ENCODE measurements at places on chromosomes 6 and 20. TPM values are rescaled to one million over a fixed set of nuclear protein-coding genes. Genes with fewer than 3 reads are reported as not detected.
A peak's percentile ranks its signal among the peaks of the same experiment; 100 is the strongest.

- H3K27me3 ChIP-seq: no peaks in the 10 kb centered on the region
- no peaks in the 10 kb centered on the region for H3K36me3 ChIP-seq
- H3K4me3 ChIP-seq: no peak overlapping the region
- no peak overlapping the region for H3K27ac ChIP-seq
Measured at GRCh38 chr6:118625833-118626232, 25.6 kb downstream of the CEP85L start.

GRCh38 chr6:111747396-111747795, 125.9 kb downstream of the FYN start:
- no peaks in the 10 kb centered on the region for H3K27me3 ChIP-seq
- H3K27ac ChIP-seq: peak overlapping the region; percentile 48
- no peaks in the 10 kb centered on the region for H3K36me3 ChIP-seq
- no peak for DNase-seq
- H3K4me3 ChIP-seq: no peak overlapping the region

Gene PRL
- not detected for total RNA-seq

Gene CYB5R4
- 29.9 TPM for total RNA-seq

Measured in lung (tissue), 17 donors.